ENCODE measurements at places on chromosomes 5 and 9.

- DNase-seq: peak; percentile 96
These were observed at the start of gene HNRNPA0 for GRCh38 chr5:137754188-137754960. Gene HNRNPA0 (minus strand): TSS chr5:137754363. CDS start chr5:137754066, 297 bp downstream.

DNA sequence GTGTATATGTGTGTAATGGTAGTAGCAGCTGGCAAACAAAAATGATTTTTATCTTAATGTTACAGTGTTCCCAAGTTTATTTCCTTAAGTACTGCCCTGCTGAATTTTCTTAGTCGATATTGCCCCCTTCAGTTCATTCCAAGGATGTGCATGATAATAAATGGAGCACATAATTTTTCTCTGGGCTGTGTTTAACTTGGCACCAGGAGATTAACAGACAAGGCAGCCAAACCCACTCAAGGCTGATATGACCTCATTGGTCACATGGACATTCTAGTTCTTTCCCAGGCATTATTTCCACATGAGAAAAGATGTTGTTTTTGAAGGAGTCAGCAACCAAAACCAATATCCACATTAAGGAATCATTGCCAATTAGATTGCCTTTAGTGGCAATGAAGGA is 61.8 kb downstream of the COX7C start:
- no peak for DNase-seq

DNA sequence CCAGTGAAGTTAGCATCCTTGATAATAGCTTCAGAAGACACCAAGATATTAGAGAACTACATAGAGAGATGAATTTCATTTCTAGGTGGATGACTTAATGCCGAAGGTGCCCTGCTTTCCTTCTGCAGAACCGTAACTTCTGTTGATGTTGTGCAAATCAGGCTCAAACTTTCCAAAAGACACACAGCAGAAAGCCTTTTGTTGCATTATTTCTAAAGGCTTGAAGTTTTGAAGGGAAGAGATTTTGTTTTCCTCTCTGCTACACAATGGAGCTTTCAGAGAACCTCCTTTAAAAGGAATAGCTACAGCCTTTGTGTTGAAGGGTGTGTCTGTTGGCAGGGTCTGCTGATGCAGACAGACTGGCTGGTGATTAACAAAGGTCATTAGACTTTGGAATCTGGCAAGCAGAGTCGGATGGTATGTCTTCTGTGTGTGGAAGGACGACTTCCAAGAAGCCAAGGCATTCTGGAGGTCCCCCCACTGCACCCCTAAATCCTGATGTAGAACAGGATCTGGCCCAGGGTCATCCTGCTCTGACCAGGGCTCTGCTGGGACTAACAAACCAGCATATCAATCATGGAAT is 57.8 kb downstream of the ZNF462 start:
- DNase-seq: no peak

DNA sequence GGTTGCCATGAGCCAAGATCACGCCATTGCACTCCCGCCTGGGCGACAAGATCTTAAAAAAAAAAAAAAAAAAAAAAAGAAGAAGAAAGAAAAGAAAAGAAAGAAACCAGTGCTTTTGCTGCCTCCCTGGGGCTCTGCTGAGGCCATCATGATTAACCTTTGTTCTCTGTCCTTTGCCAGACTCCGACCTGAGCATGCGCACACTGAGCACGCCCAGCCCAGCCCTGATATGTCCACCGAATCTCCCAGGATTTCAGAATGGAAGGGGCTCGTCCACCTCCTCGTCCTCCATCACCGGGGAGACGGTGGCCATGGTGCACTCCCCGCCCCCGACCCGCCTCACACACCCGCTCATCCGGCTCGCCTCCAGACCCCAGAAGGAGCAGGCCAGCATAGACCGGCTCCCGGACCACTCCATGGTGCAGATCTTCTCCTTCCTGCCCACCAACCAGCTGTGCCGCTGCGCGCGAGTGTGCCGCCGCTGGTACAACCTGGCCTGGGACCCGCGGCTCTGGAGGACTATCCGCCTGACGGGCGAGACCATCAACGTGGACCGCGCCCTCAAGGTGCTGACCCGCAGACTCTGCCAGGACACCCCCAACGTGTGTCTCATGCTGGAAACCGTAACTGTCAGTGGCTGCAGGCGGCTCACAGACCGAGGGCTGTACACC is 251.7 kb downstream of the MARCHF11 start:
- no peak for DNase-seq

DNA sequence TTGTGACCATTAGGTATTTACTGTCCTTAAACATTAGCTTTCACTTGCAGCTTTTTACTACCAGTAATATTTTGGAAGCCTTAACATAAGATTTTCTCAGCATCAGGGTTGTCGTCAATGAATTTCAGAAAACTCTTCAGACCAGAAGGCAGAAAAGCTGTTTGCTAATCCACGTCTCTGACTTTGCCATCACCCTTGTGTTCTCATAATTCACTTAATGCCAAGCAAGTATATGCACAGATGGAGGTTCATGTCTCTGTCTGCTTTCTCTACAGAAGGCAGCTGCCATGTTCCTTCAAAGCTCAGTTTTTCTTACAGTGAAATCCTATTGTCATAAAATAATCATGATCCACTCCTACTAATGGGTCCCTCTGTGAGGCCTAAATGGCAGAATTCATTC is 37.7 kb upstream of the LRRC19 start:
- no peak for DNase-seq

DNA sequence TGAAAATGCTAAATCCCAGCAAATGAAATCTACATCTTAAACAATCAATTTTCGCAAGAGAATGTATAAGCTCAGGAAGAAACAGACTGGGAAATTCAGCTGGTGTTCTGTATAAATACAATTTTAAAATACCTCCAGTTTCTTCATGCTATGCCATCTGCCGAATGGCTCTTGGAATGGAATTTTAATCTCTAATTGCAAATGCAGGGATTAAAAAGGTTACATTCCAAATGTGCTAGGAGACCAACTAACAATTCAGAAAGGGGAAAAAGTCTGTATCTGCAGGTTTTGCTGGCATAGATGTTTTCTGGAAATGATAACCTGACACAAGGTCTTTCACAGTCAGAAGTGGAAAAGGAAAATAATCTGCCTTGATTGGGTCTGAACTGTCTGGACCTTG is 379.7 kb downstream of the MAT2B start:
- no peak for DNase-seq

DNA sequence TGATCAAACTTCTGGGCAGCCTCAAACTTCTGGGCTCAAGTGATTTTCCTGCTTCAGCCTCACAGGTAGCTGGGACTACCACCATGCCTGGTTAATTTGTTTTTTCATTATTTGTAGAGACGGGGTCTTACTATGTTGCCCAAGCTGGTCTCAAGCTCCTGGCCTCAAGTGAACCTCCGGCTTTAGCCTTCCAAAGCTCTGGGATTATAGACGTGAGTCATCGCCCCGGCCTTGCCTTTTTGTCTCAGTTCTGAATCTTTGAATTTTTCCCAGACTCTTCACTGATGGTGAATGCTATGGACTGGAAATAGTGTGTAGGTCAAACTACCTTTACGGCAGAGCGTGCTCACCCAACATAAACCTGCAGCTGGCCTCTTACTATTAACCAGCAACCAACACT is 32.3 kb upstream of the EGFLAM start:
- no peak for DNase-seq

DNA sequence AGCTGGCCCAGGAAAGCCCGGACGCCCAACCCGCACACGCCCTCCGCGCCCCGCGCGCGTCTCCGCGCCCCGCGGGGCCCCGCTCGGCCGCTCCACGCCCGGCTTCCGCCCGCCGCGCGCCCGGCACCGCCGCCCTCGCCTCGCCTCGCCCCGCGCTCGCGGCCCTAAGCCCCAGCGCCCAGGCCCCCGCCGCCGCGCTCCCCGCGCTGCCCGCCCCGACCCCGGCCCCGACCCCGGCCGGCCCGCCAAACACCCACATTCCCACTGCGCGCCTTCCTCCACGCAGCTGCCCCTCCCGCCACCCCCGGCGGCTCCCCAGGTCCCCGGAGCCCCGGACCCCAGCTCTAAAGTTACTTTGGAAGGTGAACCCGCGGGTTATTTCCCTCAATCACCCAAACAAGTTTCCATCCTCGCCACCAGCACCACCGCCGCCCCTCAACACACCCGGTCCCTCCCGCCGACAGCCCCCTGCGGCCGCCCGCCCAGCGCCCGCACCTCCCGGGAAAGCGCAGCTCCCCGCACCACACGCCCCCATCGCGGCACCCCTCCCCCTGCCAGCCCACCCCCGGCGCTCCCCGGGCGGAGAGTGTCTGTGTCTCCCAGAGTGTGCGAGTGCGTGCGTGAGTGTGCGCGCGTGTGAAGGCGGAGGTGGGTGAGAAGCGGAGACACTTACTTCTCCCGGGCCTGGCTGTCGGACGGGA is 439 bp downstream of the SSBP2 start:
- peak; percentile 48 for DNase-seq

DNA sequence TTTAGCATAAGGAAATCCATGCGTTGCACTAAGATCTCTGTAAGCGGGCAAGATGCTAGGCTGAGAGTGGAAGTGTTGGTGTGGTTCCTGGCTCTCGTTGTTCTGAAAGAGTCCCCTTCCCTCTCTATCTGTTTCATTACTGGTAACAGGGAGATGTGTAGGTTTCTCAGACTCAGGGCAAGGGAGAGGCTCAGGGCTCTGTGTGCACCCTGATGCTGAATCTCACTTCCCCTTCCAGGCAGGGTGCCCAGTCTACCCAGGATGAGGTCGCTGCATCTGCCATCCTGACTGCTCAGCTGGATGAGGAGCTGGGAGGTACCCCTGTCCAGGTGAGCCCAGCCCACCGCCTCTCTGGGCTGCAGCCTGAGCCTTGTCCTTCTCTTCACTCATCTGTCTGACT is 45.7 kb downstream of the STOM start:
- no peak for DNase-seq

- DNase-seq: no peak
These were observed 84.7 kb upstream of the MAST4 start for GRCh38 chr5:66511491-66511890.

GRCh38 chr5:8577792-8578191 is 708.8 kb downstream of the MTRR start:
- DNase-seq: no peak

DNA sequence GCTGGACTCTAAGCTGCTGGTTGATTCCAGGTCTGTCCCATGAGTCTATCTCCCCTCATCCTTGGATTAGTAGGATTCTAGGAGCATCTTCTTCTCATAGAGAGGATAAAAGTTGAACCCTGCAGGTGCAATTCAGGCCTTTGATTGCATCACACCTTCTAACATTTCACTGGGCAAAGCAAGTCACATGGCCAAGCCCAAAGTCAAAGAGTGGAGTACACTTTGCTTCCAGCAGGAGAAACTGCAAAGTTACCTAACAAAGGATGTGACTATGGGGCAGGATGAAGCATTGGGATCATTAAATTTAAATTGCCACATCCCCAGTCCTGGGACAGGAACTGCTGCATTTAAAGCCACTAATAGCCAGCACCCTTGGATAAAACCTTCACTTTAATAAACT is 51.0 kb upstream of the EGFLAM start:
- DNase-seq: no peak

GRCh38 chr9:126682928-126683697 is 69.4 kb downstream of the LMX1B start:
- DNase-seq: no peak

DNA sequence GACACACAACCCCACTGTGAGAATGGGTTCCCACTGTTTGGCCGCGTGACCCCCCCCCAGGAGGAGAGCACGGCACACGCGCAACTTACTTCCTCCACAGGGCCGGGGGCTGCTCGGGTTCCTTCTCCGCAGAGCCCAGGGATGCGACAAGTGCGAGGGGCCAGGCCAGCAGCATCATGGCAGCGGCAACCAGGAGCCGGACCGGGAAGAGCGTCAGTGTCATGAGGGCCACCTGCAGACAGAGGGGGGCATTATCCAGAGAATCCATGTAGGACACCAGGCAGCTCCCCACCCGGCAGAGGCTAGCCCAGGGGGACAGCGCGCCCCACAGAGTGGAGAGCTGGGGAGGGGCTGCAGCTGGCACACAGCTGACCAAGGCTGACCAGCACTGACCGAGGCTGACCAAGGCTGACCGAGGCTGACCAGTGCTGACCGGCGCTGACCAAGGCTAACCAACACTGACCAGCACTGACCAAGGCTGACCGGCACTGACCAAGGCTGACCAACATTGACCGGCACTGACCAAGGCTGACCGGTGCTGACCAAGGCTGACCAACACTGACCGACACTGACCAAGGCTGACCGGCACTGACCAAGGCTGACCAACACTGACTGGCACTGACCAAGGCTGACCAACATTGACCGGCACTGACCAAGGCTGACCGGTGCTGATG is 22.3 kb downstream of the LPCAT1 start:
- DNase-seq: no peak

GRCh38 chr5:174418809-174419539 is 305.4 kb upstream of the MSX2 start:
- DNase-seq: no peak

GRCh38 chr9:94586316-94586715 is 7.3 kb downstream of the FBP2 start:
- no peak for DNase-seq

DNA sequence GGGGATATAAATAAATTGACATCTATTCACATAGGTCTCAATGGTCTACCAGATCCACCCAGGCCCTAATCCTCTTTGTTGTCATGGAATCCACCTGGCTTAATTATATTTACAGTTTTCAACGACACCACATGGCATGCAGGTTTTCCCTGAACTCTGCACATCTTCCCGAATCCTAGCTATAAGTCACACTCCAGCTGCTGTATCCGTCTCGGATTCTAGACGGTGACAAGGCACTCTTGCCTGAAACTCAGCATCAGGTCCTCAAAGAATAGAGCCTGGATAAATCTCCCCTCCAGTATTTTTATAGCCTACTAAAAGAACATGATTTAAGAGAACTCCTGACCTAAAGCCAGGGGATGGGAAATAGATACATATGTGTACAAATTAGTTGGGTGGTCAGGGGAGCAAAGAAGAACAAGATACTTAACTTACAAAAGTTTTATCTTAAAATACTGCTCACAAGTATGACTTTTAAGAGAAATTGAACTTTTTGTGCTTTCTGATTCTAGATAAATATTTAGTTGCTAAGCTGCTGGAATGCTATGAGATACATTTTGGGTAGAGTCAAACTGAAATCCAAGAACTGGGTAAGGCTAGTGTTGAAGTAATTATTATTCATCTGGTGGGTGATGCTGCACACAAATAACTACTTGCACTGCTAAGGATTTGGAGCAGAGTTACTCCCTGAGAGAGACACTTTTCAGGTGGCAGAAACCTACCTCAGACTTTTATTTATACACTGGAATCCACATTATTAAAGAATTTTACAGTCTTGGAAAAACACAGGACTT is 187.3 kb downstream of the EFNA5 start:
- no peak for DNase-seq

GRCh38 chr5:97601651-97602050 is 418.6 kb upstream of the RIOK2 start:
- no peak for DNase-seq

DNA sequence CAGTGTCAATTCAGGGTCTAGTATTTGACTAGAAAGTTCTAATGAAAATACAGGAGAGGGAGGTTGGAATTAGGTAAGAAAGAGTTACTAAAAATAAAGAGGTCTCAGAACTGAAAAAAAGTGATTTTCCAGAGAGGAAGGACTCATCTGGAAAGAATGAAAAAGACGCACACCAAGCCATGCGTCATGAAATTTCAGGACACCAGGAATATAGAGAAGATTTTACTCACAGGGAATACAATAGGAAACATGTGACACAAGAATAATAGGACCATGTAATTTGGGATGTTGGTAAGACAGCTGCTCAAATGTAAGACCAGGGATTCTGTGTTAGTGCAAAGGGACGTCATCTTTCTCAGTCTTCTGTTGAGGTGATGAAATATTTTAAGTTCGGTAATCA is 224.7 kb downstream of the GDNF start:
- DNase-seq: no peak
